ENCODE measurements at places on chromosomes 2 and 18.
A peak's percentile ranks its signal among the peaks of the same experiment; 100 is the strongest.

GRCh38 chr18:78792094-78792493, 187.5 kb upstream of the SALL3 start:
- DNase-seq, result no peak

- DNase-seq, result peak; percentile 74
Measured at GRCh38 chr2:20291106-20291564, 59.5 kb downstream of the PUM2 start.

GRCh38 chr2:45002686-45003085, 6.6 kb downstream of the SIX2 start:
- DNase-seq, result no peak

- no peak for DNase-seq
Measured at GRCh38 chr2:229401171-229401865, 130.2 kb upstream of the PID1 start.

DNA sequence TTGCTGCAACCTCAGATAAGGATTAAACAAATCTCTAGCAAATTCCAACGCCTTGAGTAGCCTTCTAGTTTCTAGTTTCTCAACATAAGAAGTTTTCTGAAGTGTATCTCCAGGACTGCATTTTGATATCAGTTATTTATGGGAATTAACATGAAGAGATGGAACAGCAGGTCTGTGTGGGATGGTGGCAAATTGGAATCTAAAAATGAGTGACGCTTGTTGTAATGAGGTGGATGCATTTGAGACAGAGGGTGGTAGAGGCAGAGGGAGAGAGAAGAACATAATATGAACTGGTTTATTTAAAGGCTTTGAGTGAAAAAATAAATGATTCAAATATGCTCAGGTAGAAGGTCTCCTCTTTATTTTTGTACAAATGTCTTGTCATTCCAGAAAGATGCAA, 446.8 kb upstream of the GCFC2 start:
- no peak for DNase-seq

GRCh38 chr18:63109802-63110201, 209.8 kb downstream of the BCL2 start:
- DNase-seq, result no peak

- DNase-seq, result no peak
Measured at GRCh38 chr2:198715302-198715835, 742.4 kb downstream of the SATB2 start.

DNA sequence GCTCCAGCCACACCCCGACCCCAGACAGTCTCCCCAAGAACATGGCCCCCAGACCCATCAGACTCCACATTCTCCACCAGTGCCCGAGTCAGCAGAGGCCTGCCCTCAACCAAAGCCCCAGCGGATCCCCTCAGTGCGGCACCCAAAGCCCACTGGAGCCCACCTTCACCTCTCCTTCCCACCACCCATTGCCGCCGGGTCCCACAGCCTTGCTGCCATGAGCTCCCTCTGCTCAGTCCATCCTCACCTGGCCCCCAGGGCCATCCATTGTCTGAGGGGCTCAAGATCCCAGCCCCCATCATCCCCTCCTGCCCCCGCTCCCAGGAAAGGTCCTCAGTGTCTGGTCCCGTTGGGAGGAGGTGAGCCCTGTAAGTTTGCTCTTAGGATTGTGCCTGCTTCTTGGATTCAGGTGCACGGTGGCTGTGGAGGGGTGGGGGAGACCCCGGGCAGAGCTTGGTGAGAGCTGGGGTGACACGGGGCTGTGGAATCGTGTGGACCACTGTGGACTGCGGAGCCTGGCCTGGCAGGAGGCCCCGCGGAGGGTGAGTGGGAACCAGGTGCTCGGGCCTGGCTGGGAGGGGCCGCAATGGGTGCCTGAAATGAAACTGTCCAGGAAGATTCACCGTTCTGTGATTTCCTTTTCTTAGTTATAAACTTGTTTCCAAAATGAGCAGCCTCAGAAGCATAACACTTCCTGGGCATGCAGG, 32.7 kb upstream of the GPC1 start:
- no peak for DNase-seq

DNA sequence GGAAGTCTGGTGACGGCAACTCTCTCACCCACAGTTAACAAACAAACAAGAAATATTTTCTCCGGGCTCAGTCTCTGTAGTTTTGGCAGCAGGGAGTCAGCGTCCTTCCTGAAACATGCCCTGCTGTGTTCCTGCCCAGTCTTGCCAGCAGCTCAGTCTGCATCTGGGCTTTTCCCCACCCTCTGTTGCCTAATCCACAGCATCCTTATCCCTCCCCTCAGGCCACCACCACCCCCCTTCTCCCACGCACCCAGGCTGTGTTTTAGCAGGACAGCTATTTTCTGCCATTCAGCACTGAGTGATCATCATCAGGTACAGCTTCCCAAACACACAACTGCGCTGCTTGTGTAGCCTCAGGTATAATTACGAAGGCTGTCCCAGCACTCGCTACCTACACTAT, 168.2 kb downstream of the DPP10 start:
- peak; percentile 16 for DNase-seq

GRCh38 chr2:37912056-37912455, 13.0 kb upstream of the RMDN2 start:
- DNase-seq, result no peak

DNA sequence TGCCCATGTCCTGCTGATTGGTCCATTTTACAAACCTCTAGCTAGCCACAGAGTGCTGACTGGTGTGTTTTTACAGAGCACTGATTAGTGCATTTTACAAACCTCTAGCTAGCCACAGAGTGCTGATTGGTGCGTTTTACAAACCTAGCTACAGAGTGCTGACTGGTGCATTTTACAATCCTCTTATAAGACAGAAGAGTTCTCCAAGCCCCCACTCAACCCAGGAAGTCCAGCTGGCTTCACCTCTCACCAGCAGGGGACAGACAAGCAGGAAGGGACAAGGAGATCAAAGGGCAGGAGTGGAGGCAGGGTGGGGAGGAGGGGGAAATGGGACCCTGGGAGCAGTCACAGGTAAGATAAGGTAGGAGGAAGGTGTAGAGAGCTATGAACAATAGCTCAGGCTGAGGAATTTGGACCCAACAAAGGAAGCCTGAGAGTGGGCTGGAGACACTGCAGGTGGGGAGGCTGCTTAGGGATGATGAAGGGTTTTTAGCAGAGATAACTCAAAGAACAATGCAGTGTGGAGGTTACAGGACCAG, 37.1 kb downstream of the SH2D6 start:
- no peak for DNase-seq

GRCh38 chr2:96637385-96638143, 548 bp downstream of the KANSL3 start:
- DNase-seq, result peak; percentile 73

- no peak for DNase-seq
Measured at GRCh38 chr2:133516405-133517026, 51.7 kb downstream of the NCKAP5 start.

- DNase-seq, result peak; percentile 6
Measured at GRCh38 chr2:238821391-238821790, 26.5 kb upstream of the TWIST2 start.

DNA sequence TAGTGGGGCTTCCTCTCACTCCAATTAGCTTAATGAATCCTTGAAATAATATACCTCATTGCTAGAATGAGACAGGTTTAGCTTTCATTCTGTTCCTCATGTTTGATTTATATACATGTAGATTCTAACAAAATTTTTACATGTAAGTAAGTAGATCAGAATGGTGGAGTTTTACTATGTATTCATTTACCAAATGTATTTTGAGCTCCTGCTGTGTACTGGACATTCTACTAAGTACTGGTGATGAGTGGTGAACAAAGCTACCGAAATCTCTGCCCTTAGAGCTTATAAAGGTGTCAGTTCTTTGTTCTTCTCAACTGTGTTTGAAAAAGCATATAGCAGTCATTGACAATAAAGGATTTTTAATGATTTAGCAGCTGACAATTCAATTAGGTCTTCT, 19.7 kb downstream of the MTA3 start:
- DNase-seq, result no peak

DNA sequence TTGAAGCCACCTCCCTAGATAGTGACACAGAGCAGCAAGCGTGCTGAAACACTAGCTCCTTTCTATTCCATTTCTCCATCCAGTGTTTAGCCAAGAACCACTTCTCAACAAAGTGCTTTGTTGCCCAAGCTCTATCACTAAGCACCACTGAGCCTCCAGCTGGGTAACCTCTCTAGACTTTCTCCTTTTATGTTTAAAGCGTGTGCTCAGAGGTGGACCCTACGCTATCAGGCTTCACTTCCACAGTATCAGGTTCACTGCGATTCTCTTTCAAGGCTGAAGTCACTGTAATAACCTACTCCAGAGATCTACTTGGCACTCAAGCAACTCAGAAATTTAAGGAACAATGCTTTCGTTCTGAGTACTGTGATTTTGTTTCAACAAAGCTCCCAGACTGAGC, 197.9 kb downstream of the LNPK start:
- DNase-seq, result peak; percentile 18

DNA sequence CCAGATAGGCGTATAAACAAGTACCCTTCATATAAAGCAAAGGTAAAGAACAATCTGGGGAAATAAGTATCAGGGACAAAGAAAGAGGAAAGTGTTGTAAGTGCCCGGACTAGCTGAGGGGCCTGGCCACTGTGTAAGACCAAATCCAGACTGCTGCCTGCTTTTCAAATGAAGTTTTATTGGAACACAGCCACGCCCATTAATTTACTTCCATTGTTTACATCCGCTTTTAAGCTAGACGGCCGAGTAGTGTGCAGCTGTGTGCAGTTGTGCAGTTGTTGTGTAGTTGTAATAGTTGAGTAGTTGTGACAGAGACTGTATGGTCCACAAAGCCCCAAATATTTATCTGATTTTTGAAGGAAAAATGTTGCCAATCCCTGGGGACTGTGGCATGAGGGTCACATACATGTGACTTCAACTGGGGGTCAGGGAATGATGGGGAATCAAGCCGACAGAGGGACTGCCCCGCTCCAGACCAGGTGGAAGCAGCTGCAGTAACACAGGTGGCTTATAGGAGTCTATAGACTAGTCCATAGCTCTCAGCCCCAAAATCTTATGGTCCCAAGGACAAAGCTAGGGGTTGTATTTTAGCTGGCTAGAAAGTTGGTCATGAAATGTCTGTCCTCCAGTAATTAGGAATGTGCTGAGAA, 30.0 kb downstream of the FHL2 start:
- DNase-seq, result no peak

DNA sequence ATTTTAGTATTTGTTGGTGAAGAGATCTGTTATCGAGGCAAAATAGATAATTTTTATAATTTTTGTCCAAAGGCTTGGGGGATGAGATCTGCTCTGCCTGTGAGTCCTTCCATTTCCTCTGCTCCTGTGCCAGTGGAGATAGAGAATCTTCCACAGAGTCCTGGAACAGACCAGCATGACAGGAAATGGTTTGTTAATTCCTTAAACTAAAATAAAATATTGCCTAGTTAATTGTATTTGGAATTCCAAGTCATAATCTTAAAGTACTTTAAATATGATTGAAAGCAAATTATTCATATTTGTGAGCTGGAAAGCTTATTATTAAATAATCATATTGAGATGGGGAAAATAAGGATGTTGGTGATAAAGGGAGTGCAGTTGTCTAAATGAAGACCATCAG, 87.8 kb downstream of the EPB41L5 start:
- no peak for DNase-seq

DNA sequence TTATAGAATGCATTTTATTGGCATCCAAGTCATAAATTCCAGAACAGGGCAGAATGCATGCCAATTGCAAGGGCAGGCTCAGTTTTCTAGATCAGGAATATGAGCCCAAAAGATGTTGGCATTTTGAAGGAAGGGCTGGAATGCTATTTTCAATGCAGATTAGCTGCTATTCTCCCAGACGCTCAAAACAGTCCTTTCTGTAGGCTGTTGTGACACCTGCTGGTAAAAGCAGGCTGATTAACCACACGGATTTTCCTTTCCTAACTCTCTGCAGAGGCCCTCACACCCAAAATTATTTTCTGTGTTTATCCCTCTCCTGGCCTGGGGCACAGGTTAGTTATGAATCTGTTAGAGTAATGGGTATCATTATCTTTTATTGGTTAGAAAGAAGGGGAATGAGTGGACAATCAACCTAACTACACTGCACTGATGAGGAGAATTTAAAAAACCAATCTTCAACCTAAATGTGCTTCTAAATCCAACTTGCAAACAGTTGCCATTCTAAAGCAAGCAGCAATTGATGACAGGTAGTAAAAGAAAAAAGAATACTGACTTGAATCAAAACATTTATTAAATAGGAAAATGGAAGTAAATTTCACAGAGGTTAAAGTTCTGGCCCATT, 94.0 kb downstream of the PLA2R1 start:
- peak; percentile 54 for DNase-seq

DNA sequence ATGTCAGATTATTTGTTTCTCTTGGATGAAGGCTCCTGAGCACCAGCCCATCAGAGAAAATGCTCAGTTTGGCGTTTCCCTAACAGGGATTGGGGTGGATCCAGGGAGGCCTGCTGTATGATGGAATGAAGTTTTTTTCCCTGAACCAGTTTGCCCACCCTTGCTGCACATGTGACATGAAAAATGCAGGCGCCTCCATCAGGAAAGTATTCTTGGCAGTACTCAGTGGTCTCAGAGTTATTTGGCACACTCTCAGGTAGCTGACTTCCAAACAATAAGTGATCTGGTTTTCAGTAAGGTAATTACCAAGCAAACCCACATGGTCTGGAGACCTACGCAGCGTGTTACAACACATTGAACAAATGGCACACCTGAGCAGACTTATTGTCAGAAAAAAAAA, 254.9 kb downstream of the PAX3 start:
- no peak for DNase-seq

DNA sequence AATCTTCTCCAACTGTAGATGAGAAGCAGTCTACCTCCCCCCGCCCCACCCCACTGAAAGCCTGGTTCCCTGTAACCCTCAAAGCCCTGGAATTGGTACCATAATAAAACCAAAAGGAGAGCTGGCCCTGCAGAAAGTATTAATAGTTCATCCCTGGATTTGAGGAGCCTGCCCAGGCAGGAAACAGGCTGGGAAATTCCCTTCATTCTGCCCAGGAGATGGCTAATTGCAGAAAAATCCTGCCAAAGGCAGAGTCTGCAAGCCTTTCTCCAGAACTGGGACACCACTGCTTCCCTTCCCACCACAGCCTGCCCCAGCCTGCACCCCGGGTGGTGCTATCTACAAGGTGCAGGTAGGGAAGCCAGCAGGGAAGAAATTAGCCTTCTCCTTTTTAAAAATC, 16.3 kb downstream of the GKN2 start:
- DNase-seq, result no peak

GRCh38 chr2:155308367-155309009, 610.0 kb downstream of the KCNJ3 start:
- peak; percentile 36 for DNase-seq

GRCh38 chr18:79487183-79487800, 91.6 kb downstream of the NFATC1 start:
- no peak for DNase-seq

DNA sequence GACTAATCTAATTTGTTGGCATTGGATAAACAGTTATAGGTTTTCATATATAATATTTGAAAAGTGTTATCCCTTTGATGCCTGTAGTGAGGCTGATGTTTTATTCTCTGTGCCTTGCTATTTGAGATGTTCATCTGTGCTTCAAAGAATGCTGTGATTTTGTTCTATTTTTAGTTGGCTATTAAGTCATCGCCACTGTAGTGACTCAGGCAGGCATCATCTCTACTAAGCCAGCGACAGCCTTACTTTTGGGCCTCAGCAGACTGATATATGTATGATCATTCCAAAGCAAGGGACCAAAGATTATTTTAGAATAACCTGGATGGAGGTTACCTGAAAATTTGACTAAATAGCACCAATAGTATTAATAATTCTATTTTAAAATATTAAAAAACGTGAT, 1674.5 kb upstream of the NXPH2 start:
- no peak for DNase-seq

Measured in NCI-H1417 (cell line).